Occipital lobe (tissue), 3 donors: ENCODE measurements at places on chromosomes 4 and X.

DNA sequence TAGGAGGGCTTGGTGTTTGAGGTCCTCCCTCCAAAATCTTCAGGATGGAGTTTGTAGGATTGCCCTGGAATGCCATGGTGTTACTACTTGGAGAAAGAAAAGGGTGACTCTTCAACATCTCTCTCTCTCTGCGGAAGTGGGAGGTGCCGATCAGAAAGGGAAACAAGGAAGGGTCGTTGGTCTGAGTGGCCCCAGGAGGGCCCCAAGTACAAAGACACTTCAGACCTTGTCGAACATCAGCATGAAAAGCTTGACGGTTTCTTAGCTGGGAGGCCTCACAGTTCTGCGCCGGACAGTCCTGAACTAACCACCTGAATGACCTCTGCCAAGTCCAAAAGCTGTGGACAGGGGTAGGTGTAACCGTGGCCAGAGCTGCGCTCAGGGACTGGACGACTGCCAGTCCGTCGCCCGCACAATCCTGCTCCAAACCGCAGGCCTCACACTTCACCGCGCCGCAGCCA is 646 bp upstream of the GSX2 start:
- no peak for DNase-seq

DNA sequence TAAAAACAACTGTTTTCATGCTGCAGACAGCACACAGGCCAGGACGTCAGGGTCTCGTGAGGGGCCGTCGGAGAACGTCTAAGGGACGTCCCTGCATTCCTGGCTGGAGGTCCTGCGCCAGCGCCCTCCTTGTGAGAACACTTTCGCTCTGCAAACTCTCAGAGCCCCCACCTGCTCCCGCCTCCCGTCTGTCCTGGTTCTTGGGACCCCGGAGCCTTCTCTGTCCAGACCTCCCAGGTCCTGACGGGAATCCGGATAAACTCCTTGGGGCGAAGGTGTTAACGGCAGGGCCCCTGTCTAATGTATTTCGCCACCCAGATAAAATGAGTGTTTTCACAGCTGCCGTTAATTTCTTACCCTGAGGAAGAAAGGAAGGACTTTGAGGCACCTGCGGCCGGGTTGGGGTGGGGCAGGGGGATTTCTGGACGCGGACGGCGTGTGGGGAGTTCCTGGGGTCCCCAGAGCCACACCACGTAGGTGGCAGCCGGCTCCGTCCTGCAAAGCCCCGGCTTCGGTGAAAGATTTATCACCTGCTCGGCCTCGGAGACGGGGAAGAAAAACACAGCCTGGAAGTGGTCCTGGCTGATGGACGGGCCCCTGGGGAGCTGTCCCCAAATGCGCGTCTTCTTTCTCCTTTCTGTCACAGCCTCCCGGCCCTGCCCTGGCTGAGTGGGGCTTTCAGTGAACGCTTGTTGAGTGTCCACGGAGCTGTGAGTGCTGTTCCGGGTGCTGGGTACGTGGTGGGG is 35.1 kb upstream of the PPP2R3B start:
- no peak for DNase-seq

DNA sequence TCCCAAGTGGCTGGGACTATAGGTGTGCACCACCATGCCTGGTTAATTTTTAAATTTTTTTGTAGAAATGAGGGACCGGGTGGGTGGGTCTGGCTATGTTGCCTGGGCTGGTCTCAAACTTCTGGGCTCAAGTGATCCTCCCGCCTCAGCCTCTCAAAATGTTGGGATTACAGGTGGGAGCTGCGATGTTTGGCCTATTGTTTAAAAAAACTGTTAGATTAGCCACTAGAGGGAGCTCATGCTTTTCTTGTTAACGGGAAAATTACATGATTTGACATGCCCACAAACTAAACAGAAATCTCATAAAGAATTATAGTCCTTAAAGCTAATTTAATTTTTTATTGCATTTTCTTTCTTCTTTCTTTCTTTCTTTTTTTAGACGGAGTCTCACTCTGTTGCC is 5.0 kb upstream of the SDAD1 start:
- no peak for DNase-seq

- no peak for DNase-seq
Observed at GRCh38 chr4:108172753-108173598, 4.2 kb upstream of the LEF1 start.
